Stimulated activated CD8-positive, alpha-beta memory T cell treated with anti-CD3 and anti-CD28 coated beads, Interleukin-15, amount 100 ng/mL, for 24 hours (primary cell): ENCODE measurements at places on chromosomes 2 and 18.

- no peak for DNase-seq
These were observed 73.0 kb downstream of the NCAPH start for GRCh38 chr2:96408616-96409015.

DNA sequence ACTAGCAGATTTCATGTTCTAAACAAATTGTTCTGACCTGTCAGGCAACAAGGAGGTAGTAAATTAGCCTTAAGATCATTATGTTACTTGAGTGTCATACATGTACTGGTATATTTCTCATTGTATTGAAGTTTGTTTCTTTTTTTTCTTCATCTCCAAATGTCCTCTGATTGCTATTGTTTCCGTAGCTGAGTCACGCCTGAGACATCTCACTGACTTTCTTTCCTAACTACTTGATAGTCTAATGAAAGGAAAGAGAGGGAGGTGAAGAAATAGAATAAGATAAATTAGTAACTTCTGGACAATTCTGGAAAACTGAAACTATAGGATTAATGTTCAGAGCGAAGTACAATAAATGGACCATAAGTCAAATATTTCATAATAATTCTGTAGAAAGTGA is 1049.9 kb downstream of the TSN start:
- DNase-seq = no peak

GRCh38 chr18:56747857-56748256 is 96.7 kb downstream of the WDR7 start:
- DNase-seq = no peak

- no peak for DNase-seq
These were observed 130.2 kb upstream of the ACVR2A start for GRCh38 chr2:147714582-147714981.

- no peak for DNase-seq
These were observed 90.6 kb downstream of the GALNT14 start for GRCh38 chr2:31047599-31047998.

DNA sequence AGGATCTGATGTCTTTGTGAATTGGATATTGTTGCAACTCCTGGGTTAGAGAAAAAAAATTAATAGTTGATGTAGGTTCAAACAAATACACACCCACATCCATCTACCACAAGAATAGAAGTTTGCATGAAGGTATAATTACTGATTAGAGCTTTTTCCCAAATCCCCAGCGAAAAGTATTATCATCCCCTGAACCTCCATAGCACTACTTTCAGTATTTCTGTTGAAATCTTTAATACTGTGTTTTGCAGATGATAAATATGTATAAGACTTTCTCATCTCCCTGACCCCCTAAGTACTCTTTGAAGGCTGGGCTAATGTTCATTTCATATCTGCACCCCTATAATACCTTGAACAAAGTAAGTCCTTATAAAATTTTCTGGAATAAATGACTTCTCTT is 6.4 kb downstream of the FN1 start:
- DNase-seq = no peak

GRCh38 chr2:121471532-121472469 is 58.9 kb upstream of the RNU4ATAC start:
- no peak for DNase-seq

DNA sequence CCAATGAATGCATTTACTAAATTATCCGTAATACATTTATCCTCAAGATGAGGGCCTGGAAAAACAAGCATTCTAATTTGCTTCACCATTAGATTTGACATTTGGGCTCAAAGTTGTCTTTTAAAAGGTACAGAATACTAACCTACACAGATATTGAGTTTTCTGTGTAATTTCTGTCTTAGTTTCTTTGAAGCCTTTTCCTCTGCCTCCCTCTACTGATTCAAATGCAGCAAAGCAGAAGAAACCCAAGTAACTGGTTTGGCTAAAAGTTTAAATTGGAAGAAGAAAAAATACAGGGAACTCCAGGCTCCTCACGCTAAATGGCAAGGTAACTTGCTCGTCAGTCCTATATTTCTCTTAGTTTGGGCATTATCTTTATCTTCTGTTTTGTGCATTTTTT is 53.3 kb upstream of the SLC5A7 start:
- no peak for DNase-seq

DNA sequence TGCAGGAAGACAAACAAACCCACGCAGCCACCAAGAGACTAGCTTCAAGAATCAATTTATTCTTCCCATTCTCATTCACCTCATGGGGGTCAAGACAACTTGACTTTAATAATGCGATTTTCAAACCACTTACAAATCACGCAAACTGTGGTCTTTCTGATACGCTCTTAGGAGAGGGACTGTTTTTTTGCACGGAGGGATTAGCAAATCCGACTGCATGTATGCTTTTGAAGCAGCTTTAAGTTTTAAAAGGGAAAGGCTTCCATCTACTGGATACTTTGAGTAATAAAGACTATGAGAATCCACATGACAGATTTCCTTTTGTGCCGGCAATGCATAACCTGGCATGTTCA is 322.9 kb upstream of the KCNJ3 start:
- DNase-seq = no peak

- DNase-seq = no peak
These were observed 482.6 kb downstream of the PIK3C3 start for GRCh38 chr18:42437646-42438045.

- no peak for DNase-seq
These were observed 94.1 kb downstream of the CAMKMT start for GRCh38 chr2:44455877-44456276.

DNA sequence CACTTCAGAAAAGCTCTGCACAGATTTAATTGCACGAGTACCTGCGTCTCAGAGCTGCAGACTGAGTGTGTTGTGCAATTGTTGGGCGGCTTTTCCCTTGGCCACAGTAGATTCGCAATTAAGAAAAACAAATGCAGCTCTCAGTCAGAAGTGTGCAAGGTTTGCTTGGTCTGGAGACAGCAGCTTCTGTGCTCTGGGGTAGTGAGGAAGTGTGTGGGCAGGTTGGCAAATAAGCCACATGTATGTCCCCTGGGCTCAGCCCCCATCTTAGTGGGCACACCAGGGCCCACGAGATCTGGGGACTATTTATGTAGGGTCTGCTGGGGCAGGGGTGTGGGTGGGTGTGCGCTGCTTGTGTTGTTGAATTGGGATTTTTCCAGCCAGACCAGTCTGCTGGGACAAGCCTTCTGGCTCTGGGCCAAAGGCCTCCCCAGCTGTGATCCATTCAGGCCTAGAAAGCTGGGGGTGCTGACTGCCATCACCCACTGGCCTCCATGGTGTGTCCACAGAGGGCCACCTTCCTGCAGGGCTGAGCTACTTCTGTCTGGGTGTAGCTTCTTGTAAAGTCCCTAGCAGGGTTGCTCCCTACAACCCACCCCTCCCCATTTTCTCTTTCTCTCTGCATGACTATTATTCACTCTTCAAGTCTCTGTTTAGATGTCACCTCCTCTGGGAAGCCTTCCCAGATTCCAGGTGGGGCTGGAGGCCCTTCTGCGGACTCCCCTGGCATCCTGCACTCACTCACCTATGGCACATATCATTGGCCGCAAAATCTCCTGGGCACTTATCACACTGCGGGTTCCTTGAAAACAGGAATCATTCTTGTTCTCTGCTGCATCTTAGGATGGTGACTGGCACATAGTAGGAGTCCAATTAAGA is 67.8 kb downstream of the ODC1 start:
- no peak for DNase-seq

DNA sequence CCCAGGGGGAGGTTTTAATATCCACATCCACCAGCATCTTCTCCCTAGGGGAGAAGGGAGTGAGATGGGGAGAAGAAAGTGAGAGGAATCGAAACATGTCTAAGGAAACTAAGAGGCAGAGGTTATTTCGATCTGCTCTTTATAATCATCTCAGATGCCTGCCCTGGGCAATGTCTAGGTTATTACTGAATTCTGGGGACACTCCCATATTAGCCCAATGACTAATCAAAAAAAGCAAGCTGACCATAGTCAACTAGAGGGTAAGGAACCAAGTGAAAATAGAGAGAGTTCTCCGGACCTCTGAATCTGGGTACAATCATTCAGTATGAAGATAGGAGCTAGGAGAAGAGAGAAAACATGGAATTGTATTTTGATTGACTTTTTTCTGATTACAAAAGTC is 56.7 kb upstream of the EML4 start:
- no peak for DNase-seq

DNA sequence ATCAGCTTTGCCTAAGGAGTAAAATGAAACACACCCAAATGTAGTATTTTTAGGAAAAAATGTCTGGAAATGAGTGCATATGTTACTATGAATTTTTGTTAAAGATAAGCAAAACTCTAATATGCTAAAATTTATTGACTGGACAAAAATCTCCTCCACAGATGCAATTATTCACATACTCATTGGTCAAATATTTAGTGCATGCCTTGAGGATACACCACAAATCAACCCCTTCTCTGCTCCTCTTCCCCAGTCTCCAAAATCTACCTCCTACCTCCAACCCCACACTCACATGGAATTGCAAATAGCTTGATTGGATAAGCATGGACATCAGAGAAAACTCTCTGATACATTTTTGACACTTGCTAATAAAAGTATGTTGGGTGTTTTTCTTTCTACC is 95.6 kb upstream of the CDC42EP3 start:
- no peak for DNase-seq

GRCh38 chr2:172241222-172241621 is 138.5 kb upstream of the DLX2 start:
- no peak for DNase-seq

- DNase-seq = no peak
These were observed 127.6 kb downstream of the NCOA1 start for GRCh38 chr2:24618680-24619079.

- DNase-seq = no peak
These were observed 317.7 kb downstream of the LPIN1 start for GRCh38 chr2:12064153-12064552.

- no peak for DNase-seq
These were observed 52.6 kb downstream of the CD28 start for GRCh38 chr2:203758841-203759689.

GRCh38 chr2:24423095-24423494 is 62.8 kb upstream of the ITSN2 start:
- no peak for DNase-seq

GRCh38 chr2:241770185-241770935 is 6.3 kb upstream of the GAL3ST2 start:
- no peak for DNase-seq
